ENCODE measurements at places on chromosomes 3 and 15.

GRCh38 chr3:15743587-15744009 lies 54.2 kb downstream of the ANKRD28 start:
- no peak for DNase-seq

- no peak for DNase-seq
Measured at GRCh38 chr3:188627652-188628051, 473.7 kb downstream of the LPP start.

- DNase-seq = no peak
Measured at GRCh38 chr15:93072411-93073394, 16.3 kb downstream of the RGMA start.

- DNase-seq = no peak
Measured at GRCh38 chr3:97177242-97177641, 362.8 kb downstream of the EPHA6 start.

- DNase-seq = no peak
Measured at GRCh38 chr15:60259469-60259868, 138.3 kb downstream of the ANXA2 start.

GRCh38 chr3:114942773-114943172 lies 204.3 kb downstream of the ZBTB20 start:
- DNase-seq = no peak

DNA sequence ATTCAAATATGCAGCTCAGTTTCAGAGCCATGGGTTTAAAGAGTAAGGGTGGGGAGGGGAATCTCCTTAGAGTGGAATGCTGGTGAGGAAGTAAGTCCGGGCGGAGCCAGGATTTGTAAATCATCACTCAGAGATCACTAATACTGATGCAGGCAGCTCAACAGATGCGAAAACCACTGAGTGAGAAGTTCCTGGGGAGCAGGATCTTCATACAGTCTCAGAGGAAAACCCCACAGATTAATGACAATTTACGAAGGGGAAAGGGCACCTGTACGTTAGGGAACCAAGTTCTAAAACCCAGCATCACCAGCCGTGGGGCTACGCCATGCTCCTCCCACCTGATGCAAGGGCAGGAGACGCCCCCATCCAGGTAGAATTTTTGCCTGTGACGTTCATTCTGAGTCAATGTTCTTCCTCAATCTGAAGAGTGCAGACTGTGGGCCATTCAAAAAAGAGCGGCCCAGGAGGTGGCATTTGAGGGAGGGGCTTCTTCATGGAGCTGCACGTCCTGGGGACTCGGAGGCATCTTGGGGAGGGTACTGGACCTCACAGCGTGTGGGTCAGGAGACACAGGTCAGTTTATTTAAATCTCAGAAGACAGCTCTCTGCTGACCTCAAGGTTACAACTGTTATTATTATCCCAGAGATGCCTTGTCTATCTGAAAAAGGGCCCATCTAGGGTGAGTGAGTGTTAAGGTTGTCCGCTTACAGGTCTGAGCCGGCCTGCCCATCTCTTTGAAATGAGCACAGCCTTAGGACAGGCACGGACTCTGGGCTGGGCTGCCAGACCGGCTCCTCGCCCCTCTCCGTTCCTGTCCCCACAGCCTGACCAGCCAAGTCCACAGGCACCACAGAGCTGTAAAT lies 228.0 kb downstream of the XXYLT1 start:
- no peak for DNase-seq

Measured in CD4-positive, alpha-beta T cell treated with Interleukin-4 for 1 hour (primary cell).